ENCODE measurements at places on chromosomes 5 and 9. TPM values are rescaled to one million over a fixed set of nuclear protein-coding genes. Genes with fewer than 3 reads are reported as not detected.

Gene DNLZ
- 25.8 TPM for total RNA-seq

Gene ACER2
- total RNA-seq = 3.4 TPM

DNA sequence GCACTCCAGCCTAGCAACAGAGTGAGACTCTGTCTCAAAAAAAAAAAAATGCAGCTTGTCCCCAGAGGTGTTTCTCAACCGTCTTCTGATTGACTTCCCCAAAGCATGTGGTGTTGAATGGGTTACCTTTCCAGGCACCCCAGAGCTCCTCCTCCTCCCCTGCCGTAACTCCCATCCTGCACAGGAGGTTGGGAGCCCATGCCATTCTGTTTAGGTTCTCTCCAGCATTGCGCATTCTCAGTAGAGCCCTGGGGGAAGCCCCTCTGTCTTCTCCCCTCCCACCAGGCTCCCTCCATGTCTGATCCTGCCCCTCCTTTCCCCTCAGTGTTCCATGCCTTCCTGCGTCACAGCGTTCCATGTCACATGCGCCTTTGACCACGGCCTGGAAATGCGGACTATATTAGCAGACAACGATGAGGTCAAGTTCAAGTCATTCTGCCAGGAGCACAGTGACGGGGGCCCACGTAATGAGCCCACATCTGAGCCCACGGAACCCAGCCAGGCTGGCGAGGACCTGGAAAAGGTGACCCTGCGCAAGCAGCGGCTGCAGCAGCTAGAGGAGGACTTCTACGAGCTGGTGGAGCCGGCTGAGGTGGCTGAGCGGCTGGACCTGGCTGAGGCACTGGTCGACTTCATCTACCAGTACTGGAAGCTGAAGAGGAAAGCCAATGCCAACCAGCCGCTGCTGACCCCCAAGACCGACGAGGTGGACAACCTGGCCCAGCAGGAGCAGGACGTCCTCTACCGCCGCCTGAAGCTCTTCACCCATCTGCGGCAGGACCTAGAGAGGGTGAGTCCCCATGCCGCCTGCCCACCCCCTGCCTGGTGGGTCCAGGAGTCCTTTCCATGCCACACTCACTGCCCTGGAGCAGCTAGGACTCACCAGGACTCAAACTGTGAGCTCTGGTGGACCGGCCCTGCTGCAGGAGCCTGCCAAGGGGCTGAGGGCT lies 40.6 kb downstream of the JADE2 start:
- DNase-seq = no peak

DNA sequence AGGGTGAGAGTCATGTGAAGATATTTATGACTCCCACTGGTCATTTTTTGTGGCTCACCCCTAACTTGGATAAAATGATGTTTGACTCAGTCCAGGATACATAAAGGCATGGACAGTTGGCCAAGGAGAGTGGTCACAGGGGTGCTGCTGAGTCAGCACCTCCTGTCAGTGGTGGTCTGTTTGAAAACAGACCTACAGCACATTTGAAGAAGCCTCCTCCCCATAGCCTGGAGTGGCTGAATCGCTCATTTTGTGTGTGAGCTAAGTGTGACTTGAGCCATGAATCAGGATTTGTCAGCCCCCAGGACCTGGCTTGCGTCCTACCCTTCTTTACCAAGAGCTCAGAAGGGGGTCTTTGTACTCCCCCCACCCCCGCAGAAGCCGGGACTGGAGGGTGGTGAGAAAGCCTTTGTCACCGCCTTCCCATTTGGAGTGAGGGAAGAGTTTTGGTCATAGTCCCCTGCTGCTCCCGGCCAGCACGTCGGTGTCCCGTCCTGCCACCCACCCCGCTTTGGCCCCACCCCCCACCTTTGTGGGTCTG lies 35.6 kb downstream of the TRIO start:
- DNase-seq = no peak

GRCh38 chr9:133351908-133352634 lies 4.1 kb downstream of the RPL7A start:
- DNase-seq = peak; percentile 38

Gene SLC4A9
- not detected for total RNA-seq

GRCh38 chr9:6714176-6714575 lies 43.6 kb upstream of the KDM4C start:
- no peak for DNase-seq

Gene PCDHGB3
- total RNA-seq = 0.16 TPM

Gene KCTD16
- not detected for total RNA-seq

DNA sequence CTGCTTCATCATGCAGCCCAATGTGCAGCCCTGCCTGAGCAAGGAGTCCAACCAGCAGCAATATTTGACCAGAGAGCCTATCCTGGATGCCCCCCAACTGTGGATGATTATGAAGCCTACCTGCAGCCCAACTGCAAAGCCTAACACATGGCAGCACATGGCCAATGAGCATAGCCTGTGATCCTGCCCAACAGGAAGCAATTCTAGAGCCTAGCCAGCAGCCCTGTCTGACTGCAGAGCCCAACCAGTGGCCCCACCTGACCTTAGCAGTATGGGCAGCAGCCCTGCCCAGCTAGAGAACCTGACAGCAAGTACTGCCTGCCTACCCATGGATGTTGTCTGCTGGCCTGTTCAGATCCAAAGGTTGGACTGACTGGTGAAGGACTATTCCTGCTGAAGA lies 97.3 kb upstream of the SH3GL2 start:
- DNase-seq = no peak

- DNase-seq = peak; percentile 56
Observed at GRCh38 chr5:6576861-6577501, 55.9 kb downstream of the NSUN2 start.

- DNase-seq = no peak
Observed at GRCh38 chr5:9381464-9381863, 164.4 kb downstream of the SEMA5A start.

GRCh38 chr9:113578882-113579282 lies 115.4 kb downstream of the RGS3 start:
- peak; percentile 40 for DNase-seq

Gene FBLL1
- total RNA-seq = not detected

- DNase-seq = no peak
Observed at GRCh38 chr5:73587923-73588322, 22.4 kb downstream of the UTP15 start.

DNA sequence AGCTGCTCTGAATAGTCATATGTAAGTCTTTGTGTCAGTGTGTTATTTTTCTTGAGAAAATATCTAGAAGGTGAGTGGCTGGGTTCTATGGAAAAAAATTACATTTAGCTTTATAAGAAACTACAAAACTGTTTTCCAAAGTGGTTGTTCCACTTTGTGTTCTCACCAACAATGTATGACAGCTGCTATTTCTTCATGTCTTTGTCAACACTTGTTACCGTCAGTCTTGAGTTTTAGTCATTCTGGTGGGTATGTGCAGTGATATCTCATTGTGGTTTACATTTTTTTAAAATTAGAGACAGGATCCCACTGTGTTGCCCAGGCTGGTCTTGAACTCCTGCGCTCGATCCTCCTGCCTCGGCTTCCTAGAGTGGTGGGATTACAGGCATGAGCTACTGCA lies 246.4 kb downstream of the PJA2 start:
- no peak for DNase-seq

Gene SPINK5
- total RNA-seq = 0.29 TPM

Gene NTNG2
- total RNA-seq = 0.42 TPM

DNA sequence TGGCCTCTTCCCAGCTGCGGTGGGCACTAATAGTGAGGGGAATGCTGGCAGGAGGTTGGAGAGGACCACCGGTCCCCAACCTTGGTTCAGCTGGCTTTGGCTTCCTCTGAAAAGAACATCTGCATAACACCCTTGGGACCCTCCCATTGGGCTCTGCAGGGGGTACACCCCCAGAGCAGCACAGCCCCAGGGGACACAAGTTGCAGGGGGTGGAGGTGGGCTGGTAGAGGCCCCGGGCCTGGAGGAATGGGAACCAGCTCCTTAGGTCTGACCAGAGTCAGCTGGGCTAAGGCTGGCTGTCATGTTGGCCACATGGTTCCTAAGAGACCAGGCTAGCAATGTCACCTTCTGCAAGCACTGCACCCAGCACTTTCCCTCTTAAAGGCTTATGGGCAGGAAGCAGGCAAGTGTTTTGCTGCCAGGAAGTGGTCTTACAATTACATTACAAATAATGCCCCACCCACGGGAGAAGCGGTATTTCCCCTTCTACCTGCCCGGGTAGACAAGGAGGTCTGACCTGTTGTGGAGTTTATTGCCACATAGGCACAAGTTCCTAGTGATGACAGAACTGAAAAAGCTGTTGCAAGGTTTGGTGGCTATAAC lies 18.1 kb downstream of the GCNT4 start:
- no peak for DNase-seq

DNA sequence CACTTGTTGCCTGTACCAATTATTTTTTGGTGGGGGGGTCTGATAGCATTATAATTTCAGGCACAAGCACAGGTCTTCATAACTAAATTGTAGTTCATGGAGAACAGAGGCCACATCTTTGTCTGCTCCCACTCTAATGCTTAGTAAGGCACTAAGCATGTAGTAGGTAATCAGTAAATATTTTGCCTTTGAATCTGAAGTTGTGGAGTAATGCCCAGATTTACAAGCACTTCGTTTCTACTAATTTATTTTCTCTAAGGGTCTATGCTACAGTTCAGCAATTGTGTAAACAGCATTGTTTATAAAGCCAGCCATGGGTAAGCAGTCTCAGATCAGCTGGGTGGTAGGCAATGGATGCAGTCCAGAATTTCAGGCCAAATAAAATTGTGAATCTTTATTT lies 78.6 kb downstream of the GRIA1 start:
- no peak for DNase-seq

Gene TYRP1
- not detected for total RNA-seq

DNA sequence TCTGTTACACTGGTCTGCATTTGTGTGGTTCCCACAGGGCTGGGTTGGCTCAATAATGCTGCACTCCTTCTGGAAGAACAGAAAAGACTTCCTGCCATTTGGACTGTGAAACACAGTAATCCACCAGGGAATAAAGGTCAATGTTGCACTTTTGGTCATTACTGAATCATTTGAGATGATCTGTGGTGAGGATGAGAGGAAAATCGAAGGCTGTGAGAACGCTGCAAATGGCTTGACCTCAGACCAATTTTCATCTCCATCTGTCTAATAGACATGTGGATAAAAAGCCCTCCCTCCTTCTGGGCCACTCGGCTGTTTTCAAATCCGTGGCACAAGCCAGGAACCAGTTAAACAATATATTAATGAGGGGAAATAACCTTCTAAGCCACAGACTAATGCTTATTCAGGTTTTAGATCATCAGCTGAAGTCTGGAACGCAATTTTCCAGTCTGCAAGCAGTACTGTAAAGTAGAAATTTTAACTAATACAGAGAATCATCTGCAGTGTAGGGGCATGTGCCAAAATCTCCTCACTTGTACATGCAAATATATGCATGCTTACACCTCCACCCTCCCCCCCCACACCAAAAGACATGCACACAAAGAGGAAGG lies 20.2 kb downstream of the TLE1 start:
- no peak for DNase-seq

GRCh38 chr9:35690614-35691333 lies 1.0 kb upstream of the TPM2 start:
- DNase-seq = peak; percentile 78

- no peak for DNase-seq
Observed at GRCh38 chr5:154603953-154604679, 126.1 kb upstream of the HAND1 start.

Gene TMEM252
- total RNA-seq = not detected

Gene LECT2
- total RNA-seq = not detected

Gene ABO
- 15.3 TPM for total RNA-seq

DNA sequence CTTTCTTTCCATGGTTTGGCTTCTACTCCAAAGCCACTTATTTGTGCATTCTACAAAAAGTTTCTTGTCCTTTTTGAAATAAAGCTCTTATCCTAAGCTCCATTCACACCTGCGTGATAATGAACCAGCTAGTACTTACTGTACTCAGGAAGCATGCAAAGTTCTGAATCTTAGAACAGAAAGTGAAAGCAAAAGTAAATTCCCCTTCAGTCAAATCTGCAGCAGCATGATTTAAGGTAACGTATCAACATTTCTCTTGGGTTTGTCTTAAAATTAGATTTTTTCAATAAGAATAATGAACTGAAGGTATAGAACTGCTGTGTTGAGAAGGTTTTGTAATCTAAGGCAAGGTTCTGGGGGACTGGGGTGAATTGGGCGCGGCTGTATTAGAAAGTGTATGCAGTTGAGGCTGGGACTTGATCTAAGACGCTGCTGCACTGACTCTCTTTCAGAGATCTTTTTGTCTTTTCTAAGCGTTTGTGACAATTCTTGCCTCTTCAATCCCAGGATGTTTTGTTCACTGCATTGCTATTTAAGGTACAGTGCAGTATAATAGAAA lies at the start of gene ERAP2:
ERAP2 (plus strand) TSS at position 209 of the 559 bp plus-strand sequence. CDS start 3,186 bp downstream, outside the sequence.
- DNase-seq = peak; percentile 51

Gene SV2C
- total RNA-seq = not detected

Gene CDC25C
- total RNA-seq = 19.6 TPM

Gene SPATA31E1
- not detected for total RNA-seq

Gene WNK2
- total RNA-seq = 3.3 TPM
